ENCODE measurements at places on chromosomes 11 and 22. TPM values are rescaled to one million over a fixed set of nuclear protein-coding genes. Genes with fewer than 3 reads are reported as not detected.

Gene CYB5R2
- total RNA-seq: 5.7 TPM

Gene CALCA
- total RNA-seq: not detected

Gene DDIAS
- total RNA-seq: 2.5 TPM

Gene TMEM191C
- 1.2 TPM for total RNA-seq

DNA sequence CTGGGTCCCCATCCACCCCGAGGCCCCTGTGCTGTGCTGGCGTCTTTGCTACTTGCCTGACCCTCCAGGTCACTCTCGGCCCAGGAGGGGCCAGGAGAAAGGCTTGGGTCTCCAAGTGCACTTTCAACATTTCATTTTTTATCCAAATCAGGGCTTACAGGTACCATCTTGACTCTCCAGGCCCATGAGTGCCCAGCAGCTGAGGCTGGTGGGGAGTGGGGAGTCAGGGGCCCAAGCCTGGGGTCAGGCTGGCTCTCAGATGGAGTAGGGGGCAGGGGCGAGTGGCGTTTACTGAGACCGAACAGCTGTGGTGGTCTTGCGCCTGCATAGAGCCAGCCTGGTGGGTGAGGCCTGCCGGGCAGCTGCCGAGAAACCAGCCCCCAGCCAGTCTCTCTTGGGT, 61.6 kb downstream of the MPPED1 start:
- H3K27ac ChIP-seq: no peak overlapping the region
- H3K4me3 ChIP-seq: no peak overlapping the region
- H3K27me3 ChIP-seq: no peaks in the 10 kb centered on the region

GRCh38 chr11:27677108-27677507, 23.1 kb downstream of the BDNF start:
- no peak overlapping the region for H3K27ac ChIP-seq
- no peaks in the 10 kb centered on the region for H3K27me3 ChIP-seq
- H3K36me3 ChIP-seq: peaks cover 3% of the 10 kb centered on the region

GRCh38 chr22:35380013-35380412, 883 bp upstream of the HMOX1 start:
- H3K27me3 ChIP-seq: no peaks in the 10 kb centered on the region
- H3K4me1 ChIP-seq: peaks cover 47% of the 10 kb centered on the region
- no peak for DNase-seq
- H3K27ac ChIP-seq: peak overlapping the region; percentile 80
- peak overlapping the region; percentile 86 for H3K4me3 ChIP-seq
- peaks cover 4% of the 10 kb centered on the region for H3K36me3 ChIP-seq

- H3K27ac ChIP-seq: no peak overlapping the region
- H3K27me3 ChIP-seq: no peaks in the 10 kb centered on the region
- no peak for DNase-seq
- H3K4me3 ChIP-seq: no peak overlapping the region
Observed at GRCh38 chr22:34501366-34501965, 564.5 kb upstream of the ISX start.

GRCh38 chr22:50508897-50509296, 873 bp downstream of the NCAPH2 start:
- H3K4me3 ChIP-seq: peak overlapping the region; percentile 81
- H3K36me3 ChIP-seq: no peaks in the 10 kb centered on the region
- no peaks in the 10 kb centered on the region for H3K27me3 ChIP-seq
